ENCODE measurements at places on chromosomes 4 and X.

- no peak for DNase-seq
Measured at GRCh38 chr4:169243825-169244609, 26.7 kb downstream of the SH3RF1 start.

- DNase-seq, result no peak
Measured at GRCh38 chr4:127049526-127049925, 583.2 kb upstream of the INTU start.

DNA sequence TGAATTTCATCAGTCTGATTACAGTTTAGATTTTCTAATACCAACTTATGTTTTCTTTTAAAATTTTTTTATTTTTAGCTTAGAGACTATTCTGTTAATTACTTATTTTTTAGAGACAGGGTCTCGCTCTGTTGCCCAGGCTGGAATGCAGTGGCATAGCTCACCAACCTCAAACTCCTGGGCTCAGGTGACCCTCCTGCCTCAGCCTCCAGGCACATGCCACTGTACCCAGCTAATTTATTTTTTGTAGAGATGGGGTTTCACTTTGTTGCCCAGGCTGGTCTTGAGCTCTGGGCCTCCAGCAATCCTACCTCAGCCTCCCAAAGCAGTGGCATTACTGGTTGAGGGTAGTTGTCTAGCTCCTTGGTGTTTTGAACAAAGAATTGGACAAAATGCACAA is 102.0 kb downstream of the KLHL8 start:
- no peak for DNase-seq

DNA sequence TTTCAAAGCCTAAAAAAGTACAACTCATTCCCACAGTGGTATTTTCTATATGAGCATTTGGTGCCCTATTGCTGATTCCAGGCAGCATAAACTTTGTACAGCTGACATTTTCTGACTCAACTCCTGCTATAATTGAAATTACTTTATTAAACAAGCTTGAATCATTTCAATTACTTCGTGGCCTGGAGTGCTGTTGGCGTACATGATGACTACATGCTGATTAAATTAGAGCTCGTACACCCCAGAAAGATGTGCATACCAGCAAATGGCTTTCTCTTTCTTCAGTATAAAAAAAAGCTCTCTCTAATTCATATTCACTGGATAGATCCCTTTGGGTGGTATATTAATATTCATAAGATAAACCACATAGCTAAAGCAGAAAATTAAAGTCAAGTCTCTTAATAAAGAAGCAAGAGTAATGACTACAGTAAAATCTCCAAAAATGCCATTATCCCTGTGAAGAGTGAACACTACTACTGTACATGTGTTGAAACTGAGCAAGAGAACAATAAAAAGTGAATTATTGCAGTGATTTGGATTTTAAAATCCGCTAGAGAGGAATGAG is 245.0 kb upstream of the IGFBP7 start:
- DNase-seq, result no peak

DNA sequence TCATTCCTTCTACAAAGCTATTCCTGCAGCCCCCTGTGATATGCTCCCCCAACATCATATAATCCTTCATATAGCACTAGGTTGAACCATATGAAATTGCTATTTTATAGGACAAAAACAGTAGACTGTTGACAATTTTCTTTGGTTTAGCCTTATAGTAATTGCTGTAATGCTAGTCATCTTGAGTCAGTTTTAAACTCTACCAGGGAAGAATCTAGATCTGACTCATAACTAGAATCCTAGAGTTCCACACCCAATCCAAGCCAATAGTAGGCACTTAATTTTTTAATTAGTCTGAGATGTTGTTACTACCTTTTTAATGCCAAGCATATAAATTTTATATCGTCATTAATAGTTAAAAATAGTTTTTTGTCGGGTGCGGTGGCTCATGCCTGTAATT is 136.8 kb downstream of the CHRNA9 start:
- no peak for DNase-seq

- no peak for DNase-seq
Measured at GRCh38 chr4:120327276-120327675, 260.6 kb upstream of the MAD2L1 start.

DNA sequence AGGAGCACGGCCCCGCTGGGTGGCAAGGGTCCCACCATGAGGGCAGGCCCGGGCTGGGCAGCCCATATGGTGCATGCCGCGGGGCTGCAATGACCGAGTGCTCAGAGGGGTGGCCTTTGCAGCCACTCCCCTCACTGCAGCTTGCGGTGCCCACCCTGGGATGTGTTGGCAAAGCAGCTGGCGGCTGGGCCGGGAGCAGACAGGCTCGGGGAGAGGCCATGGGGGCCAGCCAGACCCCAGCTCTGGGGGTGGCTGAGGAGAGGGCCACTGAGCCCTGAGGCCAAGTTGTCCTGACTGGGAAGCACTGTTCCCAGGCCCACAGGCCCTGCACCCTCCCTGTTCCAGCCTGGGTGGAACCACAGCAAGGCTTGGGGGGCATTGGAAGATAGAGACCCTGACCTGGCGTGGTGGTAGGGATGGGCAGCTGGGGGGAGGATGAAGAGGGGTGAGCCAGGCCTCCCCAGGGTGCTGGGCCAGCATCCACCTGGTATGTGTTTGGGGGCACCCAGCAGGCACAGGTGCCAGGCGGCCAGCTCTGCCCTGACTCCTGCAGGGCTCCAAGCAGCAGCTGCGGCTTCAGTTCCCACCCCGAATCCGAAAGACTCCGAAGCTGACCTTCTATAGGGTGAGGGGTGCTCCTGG is 18.4 kb upstream of the RNF4 start:
- no peak for DNase-seq

- DNase-seq, result no peak
Measured at GRCh38 chr4:69060651-69061308, 35.5 kb upstream of the UGT2B7 start.

DNA sequence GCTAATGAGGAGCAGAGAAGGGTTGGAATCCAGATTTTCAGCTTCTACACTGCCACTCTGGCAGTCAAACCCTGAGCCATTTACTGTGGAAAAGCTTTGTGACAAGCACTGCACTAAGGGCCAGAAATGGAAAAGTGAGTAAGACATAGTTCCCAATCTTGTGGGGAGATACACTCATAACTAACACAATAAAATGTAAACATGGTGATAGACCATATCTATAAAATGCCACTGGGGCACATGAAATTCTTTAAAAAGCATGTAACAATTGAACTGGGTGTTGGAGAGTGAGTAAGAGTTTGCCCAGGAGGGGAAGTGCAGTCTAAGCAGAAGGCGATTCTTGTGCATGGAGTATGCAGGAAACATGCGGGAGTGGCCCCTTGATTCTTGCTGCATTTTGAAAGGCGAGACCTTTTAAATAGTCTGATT is 32.0 kb upstream of the ANXA5 start:
- no peak for DNase-seq

- DNase-seq, result no peak
Measured at GRCh38 chrX:69025802-69026301, 139.4 kb downstream of the PJA1 start.

DNA sequence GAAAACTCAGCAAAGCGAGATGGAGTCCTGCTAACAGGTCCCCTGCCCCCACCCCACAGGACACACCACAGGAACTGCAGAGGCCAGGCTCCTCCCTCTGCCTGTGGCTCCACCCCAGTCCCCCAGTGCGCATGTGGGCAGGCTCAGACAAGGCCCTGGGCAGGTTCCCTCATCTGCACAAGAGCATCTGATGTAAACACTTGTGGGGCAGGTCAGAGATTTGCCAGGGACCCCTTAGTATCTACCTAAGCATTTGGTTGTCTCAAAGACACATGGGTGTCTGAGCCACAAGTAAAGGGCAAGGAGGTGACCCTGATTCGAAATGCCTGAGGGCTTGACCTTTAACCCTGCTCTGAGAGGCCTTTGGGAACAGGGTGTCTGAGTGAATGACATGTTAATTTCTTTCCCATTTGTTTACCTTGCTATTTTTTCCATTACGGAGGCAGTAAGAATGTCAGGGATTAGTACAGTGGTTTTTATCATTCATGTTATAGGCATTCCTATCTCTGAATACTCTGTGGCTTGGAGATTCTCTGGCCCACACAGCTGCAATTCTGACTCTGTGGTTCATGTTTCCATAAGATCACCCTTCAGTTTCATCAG is 85.3 kb downstream of the ZNF518B start:
- no peak for DNase-seq

GRCh38 chr4:180560896-180561295 is 1682.3 kb upstream of the TENM3 start:
- DNase-seq, result no peak

- no peak for DNase-seq
Measured at GRCh38 chr4:86974551-86974994, 39.8 kb downstream of the AFF1 start.

- DNase-seq, result no peak
Measured at GRCh38 chr4:38820329-38821061, 15.9 kb upstream of the TLR1 start.

- no peak for DNase-seq
Measured at GRCh38 chr4:40199999-40200874, 3.4 kb downstream of the RHOH start.

GRCh38 chrX:41785685-41786084 is 61.7 kb downstream of the GPR82 start:
- DNase-seq, result no peak

DNA sequence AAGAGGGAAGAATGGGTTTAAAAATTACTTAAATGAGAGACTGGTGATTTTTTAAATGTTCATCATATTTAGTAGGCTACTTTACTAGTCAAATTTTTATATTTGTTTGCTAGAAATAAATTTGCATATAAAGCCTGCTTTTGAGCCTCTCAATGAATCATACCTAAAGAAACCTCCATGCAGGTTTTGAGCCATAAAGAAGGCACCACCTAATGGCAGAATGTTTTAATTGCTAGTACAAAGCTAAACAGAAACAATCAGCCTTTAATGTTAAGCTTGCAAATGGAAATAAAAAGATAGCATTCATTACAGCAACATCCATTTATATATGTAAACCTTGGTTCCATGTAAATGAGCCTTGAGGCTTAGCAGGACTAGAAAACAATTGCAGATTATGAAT is 989.7 kb downstream of the CCSER1 start:
- no peak for DNase-seq

DNA sequence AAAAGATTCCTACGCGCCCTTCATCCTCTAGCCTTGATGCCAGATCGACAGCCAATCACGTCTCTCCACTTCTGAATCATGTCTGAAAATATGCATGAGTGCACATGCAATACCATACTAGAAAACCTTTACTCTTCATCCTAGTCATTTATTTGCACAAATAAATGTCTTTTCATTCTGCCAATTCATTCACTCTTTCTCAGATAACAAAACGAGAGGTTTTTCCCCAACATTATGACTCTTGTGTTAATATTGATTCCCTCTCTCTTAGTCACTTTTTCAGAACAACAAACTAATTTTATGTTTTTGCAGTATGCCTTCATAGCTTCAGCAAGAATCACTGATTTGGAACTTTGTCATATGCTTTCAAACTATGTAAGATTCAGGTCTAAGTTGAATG is 549.4 kb upstream of the GALNT7 start:
- DNase-seq, result no peak

DNA sequence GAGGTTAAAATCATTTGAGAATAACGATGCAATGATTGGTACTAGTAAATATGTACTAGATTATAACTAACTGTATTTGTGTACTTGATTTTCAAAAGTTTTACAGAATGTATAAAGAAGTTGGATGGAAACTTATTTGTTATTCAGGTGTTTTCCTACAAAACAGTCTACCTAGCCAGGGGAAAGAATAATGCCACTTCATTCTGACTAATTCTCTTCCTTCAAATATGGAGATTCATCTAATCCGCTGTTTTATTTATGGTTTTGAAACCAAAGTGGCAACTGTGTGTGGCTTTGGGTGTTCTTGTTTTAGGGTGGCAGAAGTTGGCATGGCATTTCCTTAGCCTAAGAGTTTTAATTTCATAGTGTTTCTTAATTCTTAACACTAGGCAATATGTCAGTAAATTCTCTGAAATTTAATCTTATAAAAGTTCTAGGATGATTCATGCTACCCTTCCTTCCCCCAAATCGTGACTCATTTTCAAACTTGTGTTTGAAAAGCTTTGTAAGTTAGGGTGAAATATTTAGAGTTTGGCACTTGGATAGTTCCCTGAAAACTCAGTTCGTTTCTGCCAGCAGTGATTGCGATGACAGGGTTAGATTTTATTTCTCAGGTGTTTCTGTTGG is 62.6 kb downstream of the DCLK2 start:
- DNase-seq, result no peak

GRCh38 chr4:160562661-160563060 is 1459.8 kb downstream of the RAPGEF2 start:
- no peak for DNase-seq

DNA sequence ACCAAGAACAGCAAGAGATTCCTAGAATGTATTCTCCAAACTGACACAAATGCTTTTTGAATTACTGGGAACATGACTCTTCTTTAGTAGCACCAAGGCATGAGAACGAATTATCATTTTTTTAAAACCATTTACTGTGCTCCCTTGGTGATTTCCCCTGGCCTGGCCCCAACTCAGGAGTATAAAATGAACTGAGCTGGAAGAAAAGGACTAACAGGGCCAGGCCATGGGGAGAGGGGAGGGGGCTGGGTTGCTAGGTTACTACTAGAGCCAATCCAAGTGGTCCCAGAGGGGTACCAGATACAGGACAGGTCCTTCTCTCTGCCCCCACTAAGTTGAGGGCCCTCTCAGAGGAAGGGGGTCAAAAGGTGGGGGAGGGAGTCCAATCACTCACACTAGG is 23.1 kb downstream of the SASH3 start:
- no peak for DNase-seq

GRCh38 chr4:116150152-116150551 is 935.2 kb downstream of the TRAM1L1 start:
- DNase-seq, result no peak

GRCh38 chr4:70815370-70815769 is 24.3 kb downstream of the GRSF1 start:
- DNase-seq, result no peak

GRCh38 chr4:55993994-55994663 is 45.4 kb downstream of the CEP135 start:
- no peak for DNase-seq

GRCh38 chr4:187929024-187929423 is 66.5 kb upstream of the ZFP42 start:
- DNase-seq, result no peak

- DNase-seq, result no peak
Measured at GRCh38 chr4:47271291-47271690, 192.2 kb downstream of the COMMD8 start.

GRCh38 chr4:26937567-26937966 is 76.9 kb downstream of the STIM2 start:
- no peak for DNase-seq

DNA sequence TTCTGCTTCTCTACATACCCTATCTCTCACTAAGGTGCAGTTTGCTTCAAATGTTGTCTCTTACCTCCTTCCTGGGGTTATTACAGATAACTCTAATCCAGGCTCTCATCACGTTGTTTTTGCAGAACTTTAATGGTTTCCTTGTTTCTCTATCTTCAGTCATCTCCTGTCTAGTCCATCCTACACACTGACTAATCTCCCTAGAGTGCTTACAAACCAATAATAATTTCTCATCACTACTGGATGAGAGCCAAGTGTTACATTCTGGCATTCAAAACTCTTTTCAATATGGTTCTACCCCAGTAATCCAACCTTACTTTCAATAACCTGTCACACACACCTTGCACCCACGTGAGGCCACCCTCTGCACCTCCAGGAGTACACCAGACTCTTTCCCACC is 86.1 kb downstream of the SYNPO2 start:
- DNase-seq, result no peak

- DNase-seq, result no peak
Measured at GRCh38 chrX:55159551-55159950, 60.6 kb upstream of the PAGE5 start.

GRCh38 chrX:22095286-22095685 is 63.2 kb downstream of the PHEX start:
- DNase-seq, result no peak

GRCh38 chrX:123172869-123173268 is 11.2 kb upstream of the GRIA3 start:
- no peak for DNase-seq
